ENCODE measurements at places on chromosomes 12 and 14.

DNA sequence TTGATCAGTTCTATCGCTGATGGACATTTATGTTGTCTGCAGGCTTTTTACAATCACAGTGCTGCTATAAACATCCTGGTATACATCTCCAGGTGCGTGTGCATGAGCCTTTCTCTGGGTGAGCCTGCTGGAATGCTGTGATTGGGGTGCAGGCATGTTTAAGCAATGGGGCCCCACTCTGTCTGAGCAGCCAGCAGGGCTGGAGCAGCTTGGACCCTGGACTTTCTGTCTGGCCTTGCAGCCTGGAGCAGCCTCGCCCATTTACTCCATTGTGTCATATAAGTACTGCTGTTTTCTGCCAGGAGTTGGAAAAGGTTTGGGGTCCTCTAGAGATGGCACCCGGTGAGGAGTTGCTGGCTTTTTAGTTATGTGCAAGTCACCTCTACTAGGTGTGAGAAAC is 199.0 kb downstream of the KIF26A start:
- no peak for DNase-seq

DNA sequence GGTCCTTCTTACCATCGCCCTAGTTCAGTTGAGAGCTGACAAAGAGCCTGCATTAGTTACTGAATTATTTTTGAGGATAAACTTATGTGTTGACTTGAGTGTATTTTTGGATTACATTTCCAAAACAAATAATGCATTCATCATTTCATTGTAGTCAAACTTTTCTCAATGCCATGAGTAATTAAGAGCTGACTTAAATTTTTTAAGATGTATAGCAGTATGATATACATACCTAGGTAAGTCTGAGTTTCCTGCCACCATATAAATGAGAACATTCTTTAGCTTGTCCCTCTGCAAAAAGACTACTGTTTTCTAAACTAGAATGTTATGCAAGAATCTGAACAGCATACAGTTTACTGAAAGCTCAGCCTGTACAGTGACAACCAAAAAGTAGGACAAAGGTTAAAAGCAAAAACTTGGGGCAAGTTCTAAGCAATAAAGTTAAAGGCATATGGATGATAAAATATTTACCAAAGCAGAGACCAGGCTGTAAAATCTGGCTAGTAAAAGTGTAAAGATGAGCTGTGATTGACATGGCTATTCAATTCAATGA is 82.1 kb upstream of the FERMT2 start:
- no peak for DNase-seq

DNA sequence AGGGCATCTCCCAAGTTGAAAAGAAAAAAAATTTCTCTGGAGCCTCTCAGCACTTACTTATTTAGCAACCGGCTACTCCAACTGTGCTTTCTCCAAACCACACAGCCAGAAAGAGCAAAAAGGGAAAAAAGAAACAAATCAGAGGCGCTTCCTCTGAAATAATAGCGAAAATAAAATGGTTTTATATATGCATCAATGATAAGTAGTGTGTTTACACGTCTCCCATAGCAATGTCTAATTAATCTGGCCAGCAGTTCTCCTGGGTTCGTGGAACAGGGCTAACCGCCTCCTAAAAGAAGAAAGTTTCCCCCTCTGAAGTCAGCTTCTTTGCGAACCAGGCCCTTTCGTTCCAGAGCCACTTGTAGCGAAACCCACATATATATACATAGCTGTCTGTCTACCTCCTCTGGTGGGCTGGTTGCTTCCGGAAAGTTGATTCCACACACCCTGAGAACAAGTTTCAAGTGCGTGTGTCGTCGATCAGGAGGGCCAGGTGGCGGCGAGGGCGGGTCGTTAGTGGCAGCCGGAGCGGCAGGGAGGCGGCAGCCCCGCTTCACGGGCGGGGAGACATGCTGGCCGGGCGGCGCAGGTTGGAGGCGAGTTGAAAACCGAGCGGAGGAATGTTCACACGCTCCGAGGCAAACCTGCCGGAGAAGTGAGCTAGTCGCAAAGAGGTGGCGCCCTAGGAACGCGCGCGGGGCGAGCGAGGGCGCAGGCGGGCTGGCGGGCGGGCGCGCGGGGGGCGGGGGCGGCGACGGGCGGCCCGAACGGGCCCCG is 2.7 kb downstream of the PTHLH start:
- no peak for DNase-seq

GRCh38 chr14:21066882-21067502 is 3.1 kb upstream of the ARHGEF40 start:
- no peak for DNase-seq

GRCh38 chr12:113397497-113398197 is 6.0 kb downstream of the SDS start:
- no peak for DNase-seq

DNA sequence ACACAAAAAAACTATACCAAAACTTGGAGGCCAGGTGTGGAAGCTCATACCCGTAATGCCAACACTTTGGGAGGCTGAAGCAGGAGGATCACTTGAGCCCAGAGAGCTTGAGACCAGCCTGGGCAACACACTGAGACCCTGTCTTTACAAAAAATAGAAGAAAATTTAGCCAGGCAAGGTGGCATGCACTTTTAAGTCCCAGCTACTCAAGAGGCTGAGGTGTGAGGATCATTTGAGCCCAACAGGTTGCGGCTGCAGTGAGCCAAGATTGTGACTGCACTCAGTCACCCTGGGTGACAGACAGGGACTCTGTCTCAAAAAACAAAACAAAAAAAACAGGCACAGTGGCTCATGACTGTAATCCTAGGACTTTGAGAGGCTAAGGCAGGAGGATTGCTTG is 75.4 kb downstream of the RNF34 start:
- DNase-seq: no peak

DNA sequence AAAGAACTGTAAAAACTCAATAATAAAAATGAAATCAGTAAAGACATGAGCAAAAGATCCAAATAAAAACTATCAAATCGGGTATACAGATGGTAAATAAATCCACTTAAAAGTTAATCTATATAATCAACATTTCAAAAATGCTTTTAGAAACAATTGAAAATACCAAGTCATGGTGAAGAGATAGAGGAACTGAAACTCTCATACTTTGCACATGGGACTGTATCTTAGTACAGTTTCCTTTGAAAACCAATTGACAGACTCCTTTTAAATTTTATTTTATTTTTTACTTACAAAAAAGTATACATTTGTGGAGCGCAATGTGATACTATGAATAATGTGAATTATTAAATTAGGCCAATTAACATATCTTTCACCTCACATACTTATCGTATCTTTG is 98.6 kb upstream of the FAR2 start:
- no peak for DNase-seq

GRCh38 chr14:56858422-56858821 is 48.1 kb upstream of the OTX2 start:
- DNase-seq: no peak

DNA sequence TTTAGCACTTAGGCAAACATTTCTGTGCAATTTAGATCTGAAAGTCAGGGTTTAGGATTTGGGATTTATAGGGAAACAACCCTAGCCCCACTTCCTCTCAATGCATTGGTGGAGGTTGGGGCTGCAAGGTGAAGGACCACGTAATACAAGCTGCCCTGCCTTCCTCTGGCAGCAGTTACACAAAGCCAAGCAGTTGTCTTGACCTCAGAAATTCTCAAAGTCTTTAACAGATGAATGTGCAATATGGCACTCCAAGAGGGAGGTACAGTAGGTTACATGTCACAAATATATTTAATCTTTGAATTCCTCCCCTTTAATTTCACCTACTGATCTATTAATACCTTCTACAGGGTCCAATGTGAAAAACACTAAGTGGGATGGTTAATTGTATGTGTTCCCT is 23.9 kb downstream of the IFNG-AS1 start:
- DNase-seq: no peak

DNA sequence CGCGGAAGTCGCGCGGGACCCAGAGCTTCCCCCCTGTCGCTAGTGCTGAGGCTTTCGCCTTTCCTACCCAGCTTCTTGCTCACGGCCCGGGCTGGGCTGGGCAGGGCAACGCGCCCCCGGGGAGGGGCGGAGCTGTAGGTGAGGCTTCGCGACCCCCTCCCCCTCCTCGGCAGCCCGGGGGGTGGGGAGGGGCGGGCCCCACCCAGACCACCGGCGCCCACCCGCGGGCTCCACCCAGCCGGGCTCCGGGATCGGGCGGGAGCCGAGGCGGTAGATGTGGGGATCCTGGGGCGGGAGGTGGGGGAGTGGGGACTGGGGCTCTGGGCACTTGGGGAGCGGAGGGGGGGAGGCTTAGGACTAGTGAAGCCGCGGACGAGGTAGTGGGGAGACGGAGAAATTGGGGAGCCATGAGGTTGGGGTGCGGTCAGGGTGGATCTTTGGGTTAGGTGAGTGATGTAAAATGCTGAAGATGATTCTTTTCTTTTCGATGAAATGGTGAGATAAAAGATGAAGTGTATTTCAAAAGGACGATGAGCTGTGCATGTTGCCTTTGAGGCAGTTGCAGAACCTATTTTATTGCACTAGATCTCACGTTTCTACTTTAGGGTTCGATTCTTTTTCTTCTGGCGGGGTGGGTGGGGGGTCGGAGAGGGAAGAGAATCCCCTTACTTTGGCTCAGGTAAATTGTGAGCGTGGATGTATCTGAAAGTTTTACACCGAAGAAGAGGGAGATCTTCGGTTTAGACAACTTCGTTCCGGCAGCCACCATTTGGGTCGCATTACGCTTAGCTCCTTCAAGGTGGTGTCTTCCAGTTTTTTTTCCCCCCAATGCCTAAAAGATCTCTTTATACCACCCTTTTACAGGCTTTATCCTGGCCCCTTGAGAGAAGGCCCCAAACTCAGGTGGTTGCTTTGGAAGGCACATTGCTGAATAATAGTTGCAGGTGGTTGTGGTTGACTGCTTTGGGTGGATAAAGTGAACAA is 619 bp downstream of the ERC1 start:
- no peak for DNase-seq

- DNase-seq: no peak
Measured at GRCh38 chr12:61765926-61766325, 494.3 kb upstream of the USP15 start.

GRCh38 chr12:130761537-130762318 is 45.6 kb upstream of the RIMBP2 start:
- peak; percentile 9 for DNase-seq

GRCh38 chr12:10130042-10130441 is at the start of gene CLEC7A:
TSS of gene CLEC7A (minus strand) at chr12:10130199. CDS start at chr12:10130082, 117 bp downstream.
- DNase-seq: no peak

DNA sequence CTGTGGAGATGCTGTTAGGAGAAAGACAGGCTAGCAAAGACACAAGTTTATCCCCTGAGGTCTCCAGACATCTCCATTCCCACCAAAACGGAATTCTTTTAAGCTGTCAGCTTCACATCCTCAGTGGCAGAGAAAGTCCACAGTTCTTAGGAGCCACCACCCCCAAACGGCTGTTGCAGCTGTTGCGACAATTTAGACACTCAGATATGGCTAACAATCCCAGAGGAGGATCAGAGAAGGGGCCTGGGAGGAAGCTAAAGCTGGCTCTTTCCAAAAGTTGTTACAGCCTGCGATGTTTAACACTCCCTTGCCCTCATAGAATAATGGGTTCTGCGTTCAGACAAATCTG is 1.9 kb upstream of the ATP5MC2 start:
- DNase-seq: no peak

GRCh38 chr12:71303199-71303598 is 136.4 kb upstream of the LGR5 start:
- DNase-seq: no peak

DNA sequence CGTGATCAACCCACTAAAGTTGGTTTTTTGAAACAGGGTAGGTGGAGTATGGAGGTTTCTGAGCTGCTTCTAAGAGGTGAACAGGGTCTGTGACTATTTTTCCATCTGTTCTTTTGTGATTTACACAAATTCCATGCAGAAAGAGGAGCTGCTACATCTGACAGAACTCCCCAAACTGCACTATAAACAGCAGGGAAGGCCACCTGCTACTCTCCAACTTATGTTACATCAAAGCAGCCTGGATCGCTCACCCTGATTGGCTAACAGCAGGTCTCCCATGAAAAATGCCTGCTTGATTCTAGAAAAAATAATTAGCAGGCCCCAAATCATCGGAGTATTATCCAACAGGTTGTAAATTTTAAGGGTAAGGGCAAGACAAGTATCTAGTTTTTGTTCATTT is 282.9 kb upstream of the FLRT2 start:
- no peak for DNase-seq

DNA sequence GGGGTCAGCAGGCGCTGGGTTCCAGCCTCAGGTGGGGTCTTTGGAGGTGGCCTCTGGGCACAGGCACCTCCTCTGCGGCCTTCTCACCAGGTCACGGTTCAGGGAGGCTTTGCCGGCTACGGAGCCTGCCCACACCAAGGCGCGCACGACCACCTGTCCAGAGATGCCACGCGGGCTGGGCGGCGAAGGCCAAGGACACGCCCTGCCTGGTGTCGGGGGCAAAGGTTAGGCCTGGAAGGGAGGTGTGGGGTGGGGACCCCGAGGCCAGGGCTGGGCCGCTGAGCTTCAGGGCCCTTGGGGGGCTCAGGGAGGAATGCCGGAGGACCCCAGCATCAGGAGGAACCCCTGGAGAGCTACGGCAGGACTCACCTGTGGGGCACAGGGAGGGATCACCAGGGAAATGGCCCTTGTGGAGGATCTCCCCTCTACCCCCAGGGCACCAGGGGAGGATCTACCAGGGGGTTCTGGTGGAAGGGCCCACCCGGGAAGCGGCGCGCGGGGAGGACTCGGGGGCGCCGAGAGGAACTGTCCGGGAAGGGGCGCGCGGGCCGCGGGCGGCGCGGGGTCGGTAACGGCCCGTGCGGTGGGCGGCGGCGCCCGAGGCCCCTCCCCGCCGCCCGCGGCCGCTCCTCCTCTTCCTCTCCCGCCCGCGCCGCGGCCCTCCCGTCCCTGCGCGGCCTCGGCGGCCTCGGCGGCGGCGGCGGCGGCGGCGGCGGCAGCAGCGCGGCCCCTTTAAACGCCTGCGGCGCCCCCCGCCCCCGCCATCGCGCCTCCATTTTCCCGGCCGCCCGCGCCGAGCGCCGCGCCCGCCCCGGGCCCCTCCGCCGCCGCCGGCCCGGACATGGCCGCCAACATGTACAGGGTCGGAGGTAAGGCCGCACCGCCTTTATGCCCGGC is at the start of gene MTA1:
Gene MTA1, plus strand, starts transcription at position 633 of the 897 bp plus-strand sequence. Its CDS starts 209 bp downstream, at position 842.
- no peak for DNase-seq

- DNase-seq: no peak
Measured at GRCh38 chr14:28656704-28657255, 109.8 kb upstream of the FOXG1 start.

GRCh38 chr14:21933681-21934080 is 260.1 kb upstream of the OR4E1 start:
- DNase-seq: no peak

GRCh38 chr12:29460082-29460481 is 37.4 kb downstream of the OVCH1 start:
- no peak for DNase-seq

- no peak for DNase-seq
Measured at GRCh38 chr12:84877340-84877739, 35.3 kb downstream of the SLC6A15 start.

DNA sequence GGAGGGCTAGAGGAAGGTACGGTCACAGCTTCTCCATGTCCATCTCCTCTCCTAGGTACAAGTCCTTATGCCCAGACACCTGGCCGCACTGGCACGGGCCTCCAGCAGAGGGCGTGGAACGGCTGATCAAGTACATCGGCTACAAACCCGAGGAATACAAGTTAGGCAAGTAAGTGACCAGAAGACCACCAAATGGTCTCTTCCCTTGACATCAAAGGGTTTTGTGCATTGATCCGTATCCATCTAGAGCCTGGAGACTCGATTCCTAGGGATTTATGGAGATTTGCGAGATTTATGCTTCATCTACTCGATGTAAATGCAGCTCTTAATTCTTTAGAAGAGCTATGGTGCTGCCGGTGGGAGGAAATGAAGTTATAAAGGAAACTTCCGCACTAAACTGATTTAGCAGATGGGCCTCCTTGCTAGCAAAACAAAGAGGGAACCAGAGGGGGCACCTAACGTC is 44.2 kb downstream of the KCTD10 start:
- DNase-seq: peak; percentile 31
